ENCODE measurements at places on chromosomes 4 and X.

DNA sequence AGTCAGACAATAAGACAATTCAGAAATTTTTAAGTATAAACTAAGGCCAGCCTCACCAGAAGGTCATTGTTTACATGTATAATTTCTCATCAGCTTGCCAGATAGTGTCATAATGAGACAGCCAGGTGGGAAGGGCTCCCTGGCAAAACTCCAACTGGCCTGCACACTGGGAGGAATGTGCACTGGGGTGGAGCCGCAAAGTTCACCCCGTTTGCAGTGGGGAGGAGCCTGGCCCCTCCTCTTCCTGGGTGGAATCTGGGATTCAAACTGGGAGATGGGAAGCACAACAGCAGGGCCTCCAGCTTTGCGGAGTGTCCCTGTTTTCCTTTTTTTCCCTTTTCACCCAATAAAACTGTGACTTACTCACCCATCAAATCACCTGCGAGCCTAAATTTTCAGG, 329.9 kb downstream of the SMARCA1 start:
- DNase-seq = no peak

DNA sequence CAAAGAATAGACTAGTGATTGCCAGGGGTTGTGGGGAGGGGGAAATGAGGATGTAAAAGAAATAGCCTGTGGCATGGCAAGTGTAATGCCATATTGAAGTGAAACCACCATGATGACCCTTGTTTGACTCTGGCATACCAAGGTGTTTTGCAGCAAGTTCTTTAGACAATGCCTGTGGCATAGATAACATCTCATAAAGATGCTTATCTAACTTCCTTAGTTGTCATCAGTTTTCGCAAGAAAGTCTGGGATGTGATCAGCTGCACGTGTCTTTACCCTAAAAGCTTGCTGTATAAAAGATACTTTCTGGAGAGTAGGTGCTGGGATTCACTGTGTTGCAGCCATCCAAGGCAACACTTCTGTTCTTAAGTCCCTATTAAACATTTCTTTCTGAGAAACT, 176.1 kb upstream of the MAGEB16 start:
- DNase-seq = no peak

DNA sequence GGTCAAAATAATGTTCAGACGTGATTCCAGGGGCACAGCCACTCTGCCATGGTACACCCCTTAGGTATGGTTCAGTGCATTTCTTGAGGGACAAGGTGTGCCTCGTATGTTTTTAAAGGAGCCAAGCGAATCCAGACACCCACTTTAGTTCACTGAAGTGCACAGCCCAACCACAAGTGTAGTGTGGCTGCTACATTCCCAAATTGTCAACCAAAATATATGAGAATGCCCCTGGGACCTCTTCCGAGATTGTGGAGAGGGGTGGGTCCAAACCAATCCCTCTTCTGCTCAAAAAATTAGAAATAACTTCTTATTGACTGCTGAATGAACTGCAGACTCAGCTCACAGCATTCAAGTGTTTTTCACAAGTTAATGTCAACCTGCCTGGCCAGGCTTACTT, 7.4 kb upstream of the BRS3 start:
- DNase-seq = no peak

GRCh38 chr4:26323821-26324220, 3.0 kb downstream of the RBPJ start:
- no peak for DNase-seq

GRCh38 chr4:87505862-87506261, 23.3 kb downstream of the SPARCL1 start:
- no peak for DNase-seq

- no peak for DNase-seq
These were observed 173.7 kb downstream of the PABPC4L start for GRCh38 chr4:134027931-134028330.

- DNase-seq = no peak
These were observed 73.8 kb downstream of the KIT start for GRCh38 chr4:54731552-54731951.

DNA sequence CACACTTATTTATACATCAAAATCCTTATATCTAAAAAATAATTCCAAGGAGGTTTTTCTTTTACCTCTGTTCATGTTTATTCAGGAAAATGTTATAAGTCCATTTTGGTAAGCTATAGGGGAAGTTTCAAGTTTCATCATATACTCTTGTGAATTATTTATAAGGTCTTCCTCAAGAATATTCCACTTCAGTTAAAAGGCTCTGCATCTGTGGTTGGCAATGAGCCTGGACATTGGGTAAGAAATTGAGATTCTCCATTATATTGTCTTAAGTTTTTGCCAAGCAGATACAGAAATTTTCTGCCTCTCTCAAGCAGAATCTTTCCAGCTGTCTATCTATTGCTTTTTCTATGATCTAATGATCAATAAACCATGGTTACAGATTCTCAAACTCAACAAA, 641.9 kb downstream of the NLGN4X start:
- no peak for DNase-seq

Measured in activated CD4-positive, alpha-beta T cell treated with anti-CD3 and anti-CD28 coated beads, Interleukin-10, Interleukin-2, amounts not matched to agents 100 ng/mL and 50 ng/mL, durations not matched to agents 16 hours and 8 hours (primary cell).